ENCODE measurements at places on chromosomes 2 and 18.

- no peak for DNase-seq
These were observed 13.2 kb upstream of the FHOD3 start for GRCh38 chr18:36284268-36284667.

- DNase-seq, result no peak
These were observed 31.7 kb downstream of the ACMSD start for GRCh38 chr2:134869946-134870736.

DNA sequence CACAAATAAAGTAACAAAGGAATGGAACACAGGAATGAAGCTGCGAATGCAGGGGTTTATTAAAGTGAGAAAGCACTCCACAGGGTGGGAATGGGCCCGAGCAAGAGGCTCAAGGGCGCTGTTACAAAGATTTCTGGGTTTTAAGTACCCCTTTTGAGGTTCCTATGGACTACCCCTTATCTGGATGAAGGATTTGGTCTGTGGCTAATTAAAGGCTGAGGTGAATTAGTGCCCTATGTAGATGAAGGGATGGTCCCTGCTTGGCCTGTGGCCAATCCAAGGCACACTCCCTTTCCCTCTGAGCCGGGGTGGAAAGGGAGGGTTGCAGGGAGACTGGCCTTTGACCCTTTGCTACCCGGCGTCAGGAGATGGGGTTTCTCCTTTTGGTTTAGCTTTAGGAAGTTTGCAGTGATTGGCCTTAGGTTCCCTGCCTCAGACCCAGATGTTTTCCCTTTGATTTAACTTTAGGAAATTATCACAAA is 47.5 kb upstream of the CNGA3 start:
- DNase-seq, result no peak

- DNase-seq, result peak; percentile 92
These were observed 56.8 kb downstream of the SH3BP4 start for GRCh38 chr2:235008584-235009044.

- no peak for DNase-seq
These were observed 39.4 kb downstream of the CSRNP3 start for GRCh38 chr2:165508927-165509326.

GRCh38 chr2:217412277-217412676 is 552.4 kb upstream of the TNP1 start:
- DNase-seq, result no peak

DNA sequence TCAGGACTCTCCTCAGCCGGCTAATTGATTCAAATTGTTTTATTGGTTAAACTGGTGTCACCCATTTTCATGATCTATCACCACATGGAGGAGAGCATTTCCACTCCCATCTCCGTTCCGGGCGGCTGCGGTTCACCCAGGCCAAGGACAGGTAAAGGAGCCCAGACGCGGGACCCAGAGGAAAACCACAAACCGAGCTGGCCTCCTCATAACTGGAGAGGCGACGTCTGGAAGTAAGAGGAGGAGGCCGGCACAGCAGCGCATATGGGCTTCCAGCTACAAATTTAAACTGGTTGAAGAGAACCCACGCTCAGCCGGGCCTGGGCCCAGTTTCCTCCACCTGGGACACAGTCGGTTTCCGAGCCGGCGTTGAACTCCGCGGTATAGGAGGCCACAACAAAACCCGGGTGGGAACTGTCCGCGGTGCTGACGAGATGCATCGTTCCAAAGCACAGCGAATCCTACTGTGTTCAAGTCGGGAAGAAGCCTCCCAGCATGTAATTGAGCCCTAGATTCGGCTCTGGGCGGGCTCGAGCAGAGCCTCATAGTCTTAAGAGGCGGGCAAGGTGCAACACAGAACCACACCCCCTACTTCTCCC is 3.0 kb upstream of the SKOR2 start:
- DNase-seq, result no peak

DNA sequence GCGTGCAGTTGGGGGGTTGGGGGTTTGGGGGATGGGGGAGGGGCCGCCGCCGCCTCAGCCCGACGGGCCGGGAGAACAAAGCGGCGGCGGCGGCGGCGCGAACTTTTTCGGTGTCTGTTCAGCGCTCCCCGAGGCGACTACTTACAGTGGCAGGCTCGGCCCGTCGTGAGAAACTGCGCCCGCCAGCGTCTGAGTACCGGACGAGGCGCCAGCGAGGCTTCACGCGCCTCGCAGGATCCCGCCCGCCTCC is 172 bp downstream of the PRKD3 start:
- no peak for DNase-seq

DNA sequence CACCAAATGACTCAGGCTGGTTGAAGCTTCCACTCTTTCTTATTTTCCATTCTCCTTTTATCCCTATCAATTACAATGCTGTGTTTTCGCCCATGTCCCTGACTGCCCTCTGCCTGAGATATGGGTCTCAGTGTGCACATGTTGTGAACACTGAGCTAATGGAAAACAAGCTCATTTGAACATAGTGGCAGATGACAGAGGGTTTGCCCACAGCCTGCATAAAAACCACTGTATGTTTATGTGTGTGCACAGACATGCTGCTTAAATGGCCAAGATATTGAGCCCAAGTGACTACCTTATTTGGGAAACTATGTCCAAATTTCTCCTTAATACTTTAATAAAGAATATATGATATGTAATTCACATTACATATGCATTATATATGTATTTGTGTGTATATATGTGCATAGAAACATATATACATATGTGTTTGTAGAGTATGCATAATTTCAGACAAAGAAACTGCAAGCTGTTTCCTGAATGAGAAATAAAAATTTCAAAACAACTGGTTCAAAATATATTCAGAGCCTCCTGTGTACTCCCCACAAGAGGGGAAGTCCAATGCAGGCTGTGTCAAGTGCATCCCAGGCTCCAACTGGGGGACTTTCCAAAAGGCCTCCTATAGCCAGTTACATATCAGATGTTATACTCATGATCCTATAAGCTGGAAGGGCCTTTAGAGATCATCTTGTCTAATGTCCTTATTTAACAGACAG is 92.7 kb upstream of the CD302 start:
- no peak for DNase-seq

DNA sequence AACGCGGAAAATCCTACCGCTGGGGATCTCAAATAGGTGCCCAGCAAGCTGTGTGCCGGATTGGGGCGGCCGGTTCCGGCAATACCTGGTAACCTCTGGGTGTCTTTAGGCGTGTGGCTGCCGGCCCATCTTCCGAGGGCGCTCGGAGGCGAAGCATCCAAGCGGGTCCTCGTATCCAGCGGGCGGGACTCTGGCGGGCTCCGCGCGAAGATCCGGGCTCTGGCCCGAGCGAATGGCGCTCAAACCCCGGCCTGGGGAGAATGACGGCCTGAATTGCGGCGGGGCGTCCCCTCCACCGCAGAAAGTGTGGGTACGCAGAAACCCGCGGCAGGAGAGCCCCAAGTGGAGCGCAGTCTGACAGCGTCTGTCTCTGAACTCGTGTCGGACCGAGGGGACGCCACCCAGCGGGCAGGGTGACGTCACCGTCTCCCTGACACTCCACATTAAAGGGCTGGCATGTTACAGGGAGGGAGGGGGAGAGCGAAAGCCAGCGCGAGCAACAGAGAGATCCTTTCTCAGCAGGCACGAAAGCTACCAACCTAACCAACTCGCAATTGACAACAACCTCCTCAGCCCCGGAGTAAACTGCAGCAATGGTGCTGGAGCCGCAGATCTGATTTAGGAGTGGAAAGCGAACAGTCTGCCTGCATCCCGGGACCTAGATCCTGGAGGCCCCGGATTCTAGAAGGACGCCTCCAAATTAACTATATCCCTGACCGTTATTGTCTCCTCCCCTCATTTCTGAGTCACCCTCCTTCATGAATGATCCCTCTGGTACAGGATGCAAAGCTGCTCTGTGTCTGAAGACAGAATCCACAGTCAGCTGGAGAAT is at the start of gene SKOR2:
TSS of gene SKOR2 (minus strand) at position 372 of the 832 bp plus-strand sequence. CDS start 2,477 bp downstream, outside the sequence.
- DNase-seq, result peak; percentile 8

- DNase-seq, result no peak
These were observed 77.0 kb upstream of the PID1 start for GRCh38 chr2:229348128-229348527.

DNA sequence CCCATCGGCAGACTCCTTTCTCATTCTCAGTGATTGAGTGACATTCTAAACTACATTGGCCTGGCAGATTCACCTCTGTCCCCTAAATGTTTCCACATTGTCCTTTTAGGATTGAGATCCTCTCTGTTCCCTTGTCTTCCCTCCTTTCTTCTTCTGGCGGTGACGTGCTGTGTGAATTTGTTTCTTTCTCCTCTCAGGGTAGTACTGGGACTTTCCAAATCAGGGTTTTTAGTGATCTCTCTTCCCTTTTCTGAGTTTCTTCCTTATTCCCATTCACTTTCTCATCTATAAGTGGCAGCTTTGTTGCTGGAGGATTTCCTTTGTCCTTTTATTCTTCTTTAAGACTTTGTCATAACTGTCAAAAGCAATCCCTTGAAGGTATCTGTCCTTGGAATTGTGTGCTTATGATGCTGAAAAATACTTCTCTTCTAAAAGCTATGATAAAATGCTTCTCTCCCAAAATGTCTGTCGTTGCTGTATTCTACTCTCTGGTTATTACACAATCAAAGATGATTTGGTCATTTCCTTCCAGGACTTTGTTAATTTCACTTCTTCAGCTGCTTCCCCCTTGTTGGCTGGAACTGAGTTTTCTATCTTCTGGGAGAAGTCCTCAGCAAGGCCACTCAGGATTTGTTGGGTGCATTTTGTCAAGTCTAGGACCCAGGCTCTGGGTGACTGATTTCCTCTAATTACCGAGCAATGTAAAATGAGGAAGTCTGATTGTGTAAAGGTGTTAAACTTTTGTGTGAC is 4.9 kb upstream of the IL1B start:
- no peak for DNase-seq

DNA sequence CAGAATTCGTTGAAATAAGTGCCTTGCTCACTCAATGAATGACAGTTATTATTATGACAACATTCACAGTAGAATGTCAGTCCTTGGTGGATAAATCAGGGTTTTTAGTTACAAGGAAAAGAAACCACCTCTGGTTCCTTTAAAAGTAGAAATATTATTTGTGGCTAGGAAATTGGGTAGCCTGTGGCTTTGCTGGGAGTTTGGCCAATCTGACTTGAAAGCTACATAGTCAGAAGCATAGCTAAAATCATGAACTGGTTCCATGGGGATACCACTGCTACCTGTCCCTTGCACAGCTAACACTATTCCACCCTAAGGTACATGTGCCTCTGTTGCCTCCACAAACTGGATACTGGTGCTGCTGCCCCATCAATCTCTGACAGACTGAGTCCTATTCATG is 12.8 kb upstream of the SMCHD1 start:
- DNase-seq, result no peak

- DNase-seq, result peak; percentile 68
These were observed 49.4 kb downstream of the CCDC102B start for GRCh38 chr18:68847219-68847837.

GRCh38 chr18:2971741-2972552 is 41.0 kb downstream of the LPIN2 start:
- DNase-seq, result no peak

DNA sequence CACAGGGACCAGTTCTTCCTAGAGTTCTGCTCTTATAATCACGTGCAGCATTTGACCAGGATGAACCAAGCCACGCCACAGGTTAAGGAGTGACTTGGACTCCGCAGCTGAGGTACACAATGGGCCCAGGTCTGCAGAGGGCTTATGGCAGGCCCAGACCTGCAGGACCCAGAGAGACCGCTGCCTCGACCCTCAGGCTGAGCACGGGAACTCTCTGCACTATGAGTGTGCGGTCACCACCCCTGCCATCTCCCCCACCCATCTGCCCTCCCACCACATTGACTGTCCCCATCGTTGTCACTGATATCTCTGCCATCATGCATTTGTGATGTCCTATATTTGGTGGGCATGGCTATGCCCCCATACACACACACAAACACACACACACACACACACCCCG is 45.7 kb upstream of the HPCAL1 start:
- DNase-seq, result no peak

DNA sequence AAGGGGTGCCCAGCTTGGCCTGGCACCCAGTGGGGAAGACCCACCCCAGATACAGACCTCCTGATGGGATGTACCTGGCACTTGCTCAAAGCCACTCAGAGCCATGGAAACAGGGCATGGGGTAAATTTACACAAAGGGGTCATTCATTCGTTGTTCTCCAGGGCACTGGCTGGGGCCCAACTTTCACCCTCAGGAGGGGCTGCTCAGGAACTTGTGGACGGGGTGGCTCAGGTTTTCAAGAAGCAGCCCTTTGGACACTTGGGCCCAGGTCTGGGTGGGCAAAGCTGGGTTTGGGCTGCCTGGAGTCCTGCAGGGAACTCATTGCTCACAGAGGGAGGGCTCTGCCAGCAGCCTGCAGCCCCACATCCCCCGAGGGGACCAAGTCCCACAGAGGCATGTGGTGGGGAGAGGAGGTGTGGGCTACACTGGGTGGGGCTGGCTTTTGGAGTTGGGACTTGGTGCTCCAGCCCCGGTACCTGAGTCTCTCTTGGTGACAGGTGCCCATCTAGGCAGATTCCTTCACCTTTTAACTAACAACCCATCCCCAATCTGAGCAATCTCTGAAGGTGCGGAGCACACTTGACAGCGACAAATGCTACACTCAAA is 172.3 kb downstream of the CELF4 start:
- DNase-seq, result no peak

DNA sequence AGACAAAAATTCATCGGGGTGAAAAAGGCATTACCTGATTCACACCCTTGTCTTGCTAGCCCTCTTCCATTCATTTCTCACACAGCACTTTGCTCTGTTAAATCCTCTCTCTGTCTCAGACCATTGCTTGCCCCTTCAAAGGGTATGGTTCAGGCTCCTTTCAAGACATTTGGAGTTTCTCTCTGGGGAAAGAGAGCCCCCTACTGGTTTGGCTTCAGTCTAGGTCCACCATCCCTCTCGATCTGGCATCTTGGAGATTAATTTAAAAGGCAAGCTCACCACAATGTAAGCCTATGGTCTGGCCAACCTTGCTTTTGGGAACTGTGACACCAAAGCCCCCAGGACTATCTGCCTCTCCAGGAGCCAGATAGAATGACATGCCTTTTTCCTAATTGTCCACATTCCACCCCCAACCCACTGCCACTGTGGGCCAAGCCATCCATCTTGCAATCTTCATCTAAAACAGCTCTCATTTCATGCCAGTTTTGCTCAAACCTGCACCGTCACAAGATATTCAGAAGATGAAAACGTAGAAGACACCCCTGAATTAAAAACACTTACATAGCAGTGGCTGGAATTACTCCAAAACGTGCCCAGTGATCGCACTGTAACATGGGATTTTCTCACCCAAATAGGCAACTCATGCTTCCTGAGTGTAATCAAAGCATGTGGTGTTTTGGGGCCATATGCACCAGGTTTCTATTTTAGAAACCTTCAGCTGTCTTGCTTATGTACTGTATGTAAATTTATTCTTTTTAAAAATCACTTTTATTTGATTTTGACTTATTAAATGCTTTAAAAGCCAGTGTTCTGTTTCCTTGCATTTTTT is 93.9 kb downstream of the FARSB start:
- peak; percentile 68 for DNase-seq

- DNase-seq, result no peak
These were observed 24.8 kb downstream of the BOLL start for GRCh38 chr2:197760293-197760657.

DNA sequence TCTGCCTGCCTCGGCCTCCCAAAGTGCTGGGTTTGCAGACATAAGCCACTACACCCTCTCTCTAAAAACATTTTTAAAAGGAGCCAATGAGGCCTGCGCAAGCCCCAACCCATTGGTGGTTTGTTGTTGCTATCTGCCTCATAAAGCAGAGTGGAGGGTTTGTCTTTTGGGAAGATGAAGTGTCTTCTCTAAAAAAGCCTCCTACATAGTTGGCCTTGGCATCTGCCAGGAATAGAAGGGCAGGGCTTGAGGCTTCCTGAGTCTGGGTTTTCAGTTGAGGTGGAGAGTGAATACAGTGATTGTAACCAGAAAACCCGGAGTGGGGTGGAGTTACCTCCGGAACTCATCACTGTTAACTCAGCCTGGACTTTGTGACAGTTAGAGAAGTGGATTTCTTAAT is 5.9 kb upstream of the STARD7 start:
- DNase-seq, result no peak
